ENCODE measurements at places on chromosomes 2 and 18. TPM values are rescaled to one million over a fixed set of nuclear protein-coding genes. Genes with fewer than 3 reads are reported as not detected.
A peak's percentile ranks its signal among the peaks of the same experiment; 100 is the strongest.

DNA sequence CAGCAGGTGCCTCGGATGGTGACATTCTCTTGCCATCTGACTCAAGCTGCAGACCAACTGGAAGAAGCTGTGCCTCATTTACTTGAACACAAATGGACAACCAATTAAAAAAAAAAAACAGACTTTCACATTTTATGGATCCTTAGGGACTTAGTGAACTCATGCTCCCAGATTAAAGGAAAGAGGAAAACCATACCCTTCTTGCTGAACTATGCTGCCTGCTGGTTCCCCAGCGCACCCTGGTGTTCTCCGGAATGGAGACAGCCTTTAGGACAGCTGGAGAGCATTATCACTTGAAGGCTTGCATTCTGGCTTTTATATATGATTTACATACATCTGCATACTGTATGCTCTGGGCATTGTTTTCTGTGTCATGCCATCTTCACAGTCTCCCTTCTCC, 370.7 kb downstream of the SLC4A3 start:
- DNase-seq: no peak

DNA sequence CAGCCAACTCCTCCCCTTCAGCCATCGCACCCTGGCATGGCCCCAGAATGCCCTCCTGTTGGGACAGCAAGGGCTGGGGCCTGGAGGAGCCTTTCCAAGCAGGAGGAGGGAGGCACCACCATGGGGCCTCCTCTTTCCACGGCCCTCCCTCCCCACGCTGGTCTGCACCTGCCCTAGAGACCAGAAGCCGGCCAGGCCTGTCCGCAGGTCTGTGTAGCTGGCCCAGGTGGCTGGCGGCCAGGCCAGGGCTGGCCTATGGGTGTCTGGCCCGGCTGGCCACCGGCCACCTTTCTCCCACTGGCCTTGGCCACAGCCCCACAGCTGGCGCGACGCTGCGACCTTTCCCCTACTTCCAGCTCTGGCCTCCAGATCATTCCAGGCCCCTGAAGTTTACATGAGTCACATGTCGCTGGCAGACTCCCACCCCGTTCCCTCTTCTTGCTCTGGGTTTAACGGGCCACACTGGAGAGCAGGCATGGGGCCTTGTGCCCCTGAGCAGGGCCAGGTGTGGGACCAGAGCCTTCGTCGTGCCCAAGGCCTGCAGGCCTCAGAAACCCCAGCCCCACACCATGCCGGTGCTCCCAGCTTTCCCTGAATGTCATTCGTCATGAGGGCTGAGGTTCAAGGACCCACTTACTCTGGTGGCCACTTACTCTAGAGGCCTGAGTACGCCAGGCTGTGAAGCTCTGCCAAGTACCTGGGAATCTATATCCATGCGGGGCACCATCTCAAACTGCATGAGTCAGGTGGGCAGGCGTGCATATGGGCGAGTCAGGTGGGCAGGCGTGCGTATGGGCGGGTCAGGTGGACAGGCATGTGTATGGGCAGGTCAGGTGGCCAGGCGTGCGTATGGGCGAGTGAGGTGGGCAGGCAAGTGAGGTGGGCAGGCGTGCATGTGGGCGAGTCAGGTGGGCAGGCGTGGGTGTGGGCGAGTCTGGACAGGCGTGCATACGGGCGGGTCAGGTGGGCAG, 33.3 kb upstream of the KLF11 start:
- peak; percentile 72 for DNase-seq

The CEBPZOS gene
- polyA plus RNA-seq: 55.3 TPM

The GPR45 gene
- polyA plus RNA-seq: not detected

GRCh38 chr2:134295441-134295840, 41.6 kb downstream of the MGAT5 start:
- no peak for DNase-seq

GRCh38 chr18:36627637-36628036, 201.2 kb downstream of the TPGS2 start:
- DNase-seq: no peak

- DNase-seq: no peak
These were observed 106.2 kb downstream of the CCDC141 start for GRCh38 chr2:178943745-178944144.

The SFTPB gene
- not detected for polyA plus RNA-seq

- DNase-seq: peak; percentile 97
These were observed 54.0 kb downstream of the GATA6 start for GRCh38 chr18:22223254-22223964.

The BCL11A gene
- polyA plus RNA-seq: not detected

DNA sequence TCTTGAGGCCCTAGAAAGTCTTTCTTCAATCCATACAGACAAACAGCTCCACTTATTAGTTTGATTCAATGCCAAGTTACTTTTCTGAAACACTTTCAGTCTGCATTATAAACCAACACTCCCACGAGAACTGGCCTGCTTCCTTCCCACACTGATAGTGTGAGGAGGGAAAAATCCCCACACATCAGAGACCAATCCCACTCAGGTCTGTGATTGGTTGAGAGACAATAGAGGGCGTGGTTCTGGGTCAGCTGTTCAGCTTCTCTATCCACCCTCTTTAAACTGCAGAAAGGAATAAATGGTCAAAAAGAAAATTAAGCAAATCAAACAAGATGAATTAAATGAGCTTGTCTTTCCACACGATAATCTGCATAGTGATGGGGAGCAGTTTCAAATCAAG, 152.5 kb downstream of the NRP2 start:
- DNase-seq: peak; percentile 50

DNA sequence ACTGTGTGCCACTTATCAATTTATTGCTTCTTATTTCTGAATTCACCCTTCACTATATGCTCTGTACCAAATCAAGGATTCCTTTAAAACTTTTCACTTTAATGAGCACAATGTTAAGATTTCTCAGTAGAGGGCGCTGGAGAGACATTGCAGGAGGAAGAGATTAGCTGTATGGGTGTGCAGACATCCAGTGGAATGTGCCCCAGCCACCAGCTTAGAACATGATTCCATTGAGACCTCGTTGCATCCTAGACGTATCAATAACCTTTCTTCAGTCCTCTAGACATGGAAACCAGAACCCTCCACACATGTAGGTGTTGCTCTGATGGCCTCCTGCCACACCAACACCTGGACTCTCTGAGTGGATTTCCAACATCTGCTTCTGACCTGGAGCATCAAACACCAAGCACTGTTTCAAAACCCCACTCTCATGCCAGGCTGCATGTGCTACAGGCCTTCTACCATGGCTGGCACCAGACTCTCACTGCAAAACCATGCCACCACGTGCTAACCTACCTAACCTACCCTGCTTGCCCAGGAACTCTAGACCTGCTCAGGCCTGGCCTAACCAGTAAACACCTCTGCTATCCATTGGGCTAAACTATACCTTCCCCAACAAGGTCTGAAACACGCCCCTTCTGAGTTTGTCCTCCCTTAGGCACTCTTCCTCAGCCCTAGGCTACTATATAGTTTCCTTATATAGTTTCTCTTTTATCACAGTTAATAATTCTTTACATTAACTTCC, 633.2 kb upstream of the PKDCC start:
- peak; percentile 20 for DNase-seq

DNA sequence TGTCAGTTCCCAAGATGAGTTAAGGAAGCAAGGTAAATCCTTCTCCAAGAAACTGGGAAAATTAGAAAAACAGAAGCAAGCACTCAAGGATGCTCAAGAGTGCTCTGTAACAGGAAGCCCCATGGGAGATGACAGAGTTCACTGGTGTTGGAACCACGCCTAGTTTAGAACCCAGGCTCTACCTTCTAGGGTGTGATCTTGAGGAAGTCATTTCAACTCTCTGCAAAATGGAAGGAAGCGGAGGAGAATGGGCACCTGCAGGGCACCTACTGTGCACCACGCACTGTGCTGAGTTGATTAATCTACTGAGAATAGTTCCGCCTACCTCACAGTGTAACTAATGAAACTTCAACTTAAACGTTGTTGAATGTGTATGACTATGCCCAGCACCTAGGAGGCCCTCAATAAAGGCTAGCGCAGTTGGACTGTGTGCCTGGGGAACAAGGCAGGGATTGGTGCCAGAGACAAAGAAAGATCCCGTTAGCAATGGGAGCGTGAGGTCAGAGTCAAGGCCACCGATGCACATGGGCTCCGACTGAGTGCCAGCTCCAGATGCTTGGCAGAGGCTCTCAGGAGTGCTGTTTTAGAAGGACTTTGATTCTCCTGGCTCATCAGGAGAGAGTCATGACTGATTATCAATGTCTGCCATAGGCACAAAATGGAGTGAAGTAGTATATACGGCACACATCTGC, 93.7 kb downstream of the MAPK4 start:
- DNase-seq: no peak

DNA sequence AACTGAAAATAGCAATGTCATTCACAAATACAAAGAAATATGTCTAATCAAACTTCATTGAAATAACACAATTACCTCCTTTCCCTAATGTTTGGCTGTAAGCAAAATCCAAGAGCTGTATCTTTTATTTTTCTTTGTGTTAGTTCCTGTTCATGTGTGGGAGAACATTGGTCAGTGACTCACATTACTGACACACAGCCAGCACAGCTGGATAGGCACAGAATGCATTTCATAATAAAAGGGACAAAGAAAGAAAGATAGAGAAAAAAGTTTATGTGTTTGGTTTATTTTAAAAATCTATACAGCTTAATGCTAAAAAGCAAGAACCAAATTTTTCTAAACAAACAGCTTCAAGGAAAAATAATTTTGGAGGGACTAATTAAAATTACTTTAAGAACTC, 185.6 kb upstream of the COL3A1 start:
- peak; percentile 93 for DNase-seq

The ANKRD62 gene
- polyA plus RNA-seq: not detected

The FARP2 gene
- 31.7 TPM for polyA plus RNA-seq

DNA sequence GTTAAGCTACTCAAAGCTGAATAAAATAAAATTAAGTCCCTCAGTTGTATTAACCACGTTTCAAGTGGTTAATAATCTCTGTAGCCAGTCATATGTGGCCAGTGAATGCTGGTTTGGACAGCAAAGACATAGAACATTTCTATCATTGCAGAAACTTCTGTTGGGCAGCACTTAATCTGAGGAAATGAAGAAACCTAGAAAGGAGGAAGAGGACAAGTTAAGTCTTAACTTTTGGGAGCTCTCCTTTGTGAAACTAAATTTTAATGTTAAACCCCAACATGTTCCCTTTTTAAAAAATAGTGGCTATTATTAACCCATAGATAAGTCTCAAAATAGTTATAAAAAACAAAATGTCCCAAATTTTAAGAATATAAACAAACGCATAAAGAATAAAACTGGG, 421.3 kb downstream of the ARHGAP15 start:
- DNase-seq: no peak

- DNase-seq: no peak
These were observed 94.0 kb downstream of the CELF4 start for GRCh38 chr18:37471637-37472036.

- DNase-seq: no peak
These were observed 24.8 kb upstream of the STARD7 start for GRCh38 chr2:96233436-96233835.

DNA sequence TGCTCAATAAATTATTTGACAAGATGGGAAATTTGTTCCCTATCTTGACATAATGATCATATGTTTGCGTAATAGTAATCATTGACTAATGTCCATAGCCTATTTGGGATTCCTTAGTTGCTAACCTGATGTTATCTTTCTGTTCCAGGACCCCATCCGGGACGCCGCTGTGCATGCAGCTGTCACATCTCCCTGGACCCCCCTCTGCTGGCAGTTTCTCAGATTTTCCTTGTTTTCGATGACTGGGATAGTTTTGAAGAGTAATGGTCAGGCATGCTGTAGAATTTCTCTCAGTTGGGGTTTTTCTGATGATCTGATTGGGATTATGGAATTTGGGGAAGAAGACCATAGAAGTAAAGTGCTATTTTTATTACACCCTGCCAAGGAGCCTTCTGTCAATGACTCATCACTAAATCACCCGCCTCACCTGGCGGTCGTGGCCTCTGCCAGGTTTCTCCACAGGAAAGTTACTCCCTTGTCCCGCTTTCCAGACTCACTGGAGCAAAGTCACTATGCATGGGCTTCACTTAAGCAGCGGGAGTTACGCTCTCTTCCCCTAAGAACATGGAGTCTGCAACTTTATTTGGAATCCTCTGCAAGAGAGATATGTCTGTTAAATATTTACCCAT, 19.9 kb upstream of the TMEM18 start:
- DNase-seq: no peak

GRCh38 chr2:144015036-144015435, 504.9 kb downstream of the ZEB2 start:
- no peak for DNase-seq

- DNase-seq: no peak
These were observed 828.6 kb upstream of the POU3F3 start for GRCh38 chr2:104025295-104025694.

All from fibroblast of lung (primary cell).